ENCODE measurements at places on chromosomes 12 and 14.

GRCh38 chr14:103094406-103095209 lies at the start of gene EXOC3L4:
Gene EXOC3L4 (plus strand): TSS chr14:103094725. CDS start chr14:103100220, 5,495 bp downstream.
- no peak for DNase-seq

- no peak for DNase-seq
Measured at GRCh38 chr14:91221270-91221669, 23.2 kb downstream of the GPR68 start.

GRCh38 chr12:131441638-131442336 lies 269.1 kb upstream of the SFSWAP start:
- no peak for DNase-seq

GRCh38 chr14:40213701-40214100 lies 781.5 kb upstream of the FBXO33 start:
- DNase-seq, result no peak

GRCh38 chr14:101819251-101819990 lies 57.9 kb downstream of the PPP2R5C start:
- DNase-seq, result no peak

GRCh38 chr14:65222440-65222858 lies 120.1 kb upstream of the MAX start:
- DNase-seq, result peak; percentile 73

DNA sequence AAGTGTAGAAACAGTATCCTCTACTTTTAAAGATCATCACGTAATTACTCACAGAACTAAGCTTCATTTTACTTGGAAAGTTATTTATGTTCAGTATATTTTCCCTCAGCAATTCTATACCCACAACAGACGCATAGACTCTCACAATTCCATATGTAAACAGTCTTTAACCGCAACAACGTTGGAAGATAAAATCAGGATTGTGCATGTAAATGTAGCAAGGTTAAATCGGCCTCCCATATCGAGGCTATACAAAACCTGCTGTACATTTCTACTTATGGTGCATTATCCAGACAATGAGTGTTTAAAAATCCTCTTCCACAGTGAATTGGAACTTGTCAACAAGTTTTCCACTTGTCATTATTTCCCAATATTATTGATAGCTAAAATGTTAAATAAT lies 581.1 kb downstream of the SLC16A7 start:
- DNase-seq, result no peak

DNA sequence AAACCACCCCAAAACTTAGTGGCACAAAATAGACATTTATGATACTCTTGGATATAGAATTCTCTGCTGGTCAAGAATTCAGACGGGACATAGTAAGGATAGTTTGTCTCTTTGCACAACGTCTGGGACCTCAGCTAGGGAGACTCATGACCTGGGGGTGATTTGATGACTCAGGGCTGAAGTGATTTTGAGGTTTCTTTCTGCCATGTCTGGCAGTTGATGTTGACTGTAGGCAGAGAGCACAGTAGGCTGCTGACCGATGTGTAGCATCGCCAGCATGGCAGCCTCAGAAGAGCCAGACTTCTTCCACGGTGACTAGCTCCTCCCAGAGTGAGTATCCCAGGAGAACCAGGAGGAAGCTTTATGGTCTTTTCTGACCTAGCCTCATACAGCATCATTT lies 88.9 kb upstream of the FRMD6 start:
- peak; percentile 39 for DNase-seq

DNA sequence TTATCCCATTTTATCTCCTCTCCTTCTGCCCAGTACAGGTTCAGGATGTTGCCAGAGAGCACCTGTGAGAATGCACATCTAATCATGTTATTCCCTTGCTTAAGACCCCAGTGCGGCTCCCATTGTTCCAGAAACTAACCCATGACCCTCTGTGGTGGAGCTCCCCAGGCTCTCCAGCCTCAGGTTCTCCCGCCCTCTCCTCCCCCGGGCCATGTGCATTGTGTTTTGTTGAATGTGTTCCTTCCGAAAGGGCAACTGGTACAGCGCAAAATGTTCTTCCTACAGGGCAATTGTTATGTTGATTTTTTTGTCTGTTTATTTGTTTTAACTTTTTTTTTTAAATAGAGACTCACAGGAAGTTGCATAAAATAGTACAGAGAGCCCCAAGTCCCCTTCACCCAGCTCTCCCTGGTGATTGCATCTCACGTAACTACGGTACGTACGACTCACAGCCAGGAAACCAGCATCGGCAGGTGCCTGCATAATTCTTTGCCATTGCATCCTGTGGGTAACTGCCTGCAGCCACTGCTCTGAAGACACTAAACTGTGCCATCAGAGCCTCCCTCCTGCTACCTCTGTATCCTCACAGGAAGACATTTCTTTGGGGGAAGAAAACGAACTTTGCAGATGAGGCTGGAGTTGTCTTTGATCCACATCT lies 31.2 kb downstream of the TMEM132C start:
- no peak for DNase-seq

DNA sequence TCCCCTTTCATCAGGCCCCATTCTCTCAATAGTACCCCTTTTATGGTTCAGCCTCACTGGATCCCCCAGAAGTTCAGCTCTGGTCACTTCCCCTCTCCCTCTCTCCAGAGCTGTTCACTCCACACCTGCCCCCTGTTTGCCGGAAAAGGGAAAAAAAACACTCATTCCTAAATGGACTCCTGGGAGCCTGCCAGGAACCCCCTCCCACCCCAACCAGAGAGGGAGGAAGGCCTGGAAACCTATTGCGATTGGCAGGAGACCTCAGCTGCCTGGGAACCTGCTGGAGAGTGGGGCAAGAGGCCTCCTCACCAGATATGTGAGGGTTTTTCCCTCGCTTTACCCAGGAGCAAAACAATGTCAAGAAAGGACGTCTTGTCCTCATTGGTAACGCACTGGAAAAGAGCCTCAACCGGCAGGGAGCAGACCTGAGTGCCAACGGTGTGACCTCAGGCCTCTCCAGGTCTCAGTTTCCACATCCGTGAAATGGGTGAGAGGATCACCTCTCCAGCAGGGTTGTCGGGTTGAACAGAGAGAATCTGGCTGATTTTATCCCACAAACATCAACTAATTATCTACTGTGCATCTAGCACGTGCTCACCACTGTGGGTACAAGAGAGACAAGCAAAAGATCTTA lies 4.6 kb downstream of the DTX1 start:
- no peak for DNase-seq

DNA sequence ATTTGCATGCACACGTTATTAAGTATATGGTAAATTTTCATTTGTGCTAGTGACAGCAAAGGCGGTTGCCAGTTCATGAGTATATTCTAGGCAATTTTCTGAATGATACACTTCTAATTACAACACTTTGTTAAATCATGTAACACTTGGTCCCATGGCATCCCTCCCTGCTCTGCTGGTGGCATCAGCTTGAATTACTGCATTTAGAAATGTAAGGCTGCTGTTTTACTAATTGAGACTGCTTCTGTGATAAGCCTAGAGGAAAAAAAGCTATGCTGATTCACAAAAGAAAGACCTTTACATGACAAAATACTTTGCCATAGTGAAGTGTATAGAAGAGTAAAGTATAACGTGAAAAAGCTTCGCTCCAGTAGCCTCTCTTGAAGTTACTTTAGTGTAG lies 636.1 kb downstream of the KCNH5 start:
- no peak for DNase-seq

- no peak for DNase-seq
Measured at GRCh38 chr12:52060498-52061177, 9.1 kb upstream of the ATG101 start.

- DNase-seq, result no peak
Measured at GRCh38 chr14:99028521-99028920, 243.5 kb downstream of the BCL11B start.

DNA sequence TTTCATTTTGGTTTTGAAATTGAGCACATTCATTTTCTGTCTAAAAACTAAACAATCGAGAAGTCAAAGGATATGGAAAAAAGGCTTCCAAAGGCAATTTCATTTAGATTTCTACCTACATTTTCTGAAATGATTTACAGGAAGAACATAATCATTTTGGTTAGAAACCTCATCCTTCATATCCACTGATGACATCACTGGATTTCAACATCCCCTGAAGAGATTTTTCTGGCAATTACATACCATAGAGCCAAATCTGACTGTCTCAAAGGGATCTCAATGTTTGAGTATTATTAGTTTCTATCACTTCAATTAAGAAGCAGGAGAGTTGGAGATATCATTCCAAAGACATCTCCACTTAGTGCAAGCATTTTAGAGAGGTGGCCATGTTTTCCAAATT lies 137.8 kb downstream of the TTC7B start:
- peak; percentile 58 for DNase-seq

GRCh38 chr14:53310412-53310811 lies 157.3 kb upstream of the DDHD1 start:
- DNase-seq, result no peak

GRCh38 chr12:102956738-102957327 lies 641 bp upstream of the ASCL1 start:
- no peak for DNase-seq

GRCh38 chr14:88989911-88990310 lies 165.5 kb downstream of the TTC8 start:
- no peak for DNase-seq

DNA sequence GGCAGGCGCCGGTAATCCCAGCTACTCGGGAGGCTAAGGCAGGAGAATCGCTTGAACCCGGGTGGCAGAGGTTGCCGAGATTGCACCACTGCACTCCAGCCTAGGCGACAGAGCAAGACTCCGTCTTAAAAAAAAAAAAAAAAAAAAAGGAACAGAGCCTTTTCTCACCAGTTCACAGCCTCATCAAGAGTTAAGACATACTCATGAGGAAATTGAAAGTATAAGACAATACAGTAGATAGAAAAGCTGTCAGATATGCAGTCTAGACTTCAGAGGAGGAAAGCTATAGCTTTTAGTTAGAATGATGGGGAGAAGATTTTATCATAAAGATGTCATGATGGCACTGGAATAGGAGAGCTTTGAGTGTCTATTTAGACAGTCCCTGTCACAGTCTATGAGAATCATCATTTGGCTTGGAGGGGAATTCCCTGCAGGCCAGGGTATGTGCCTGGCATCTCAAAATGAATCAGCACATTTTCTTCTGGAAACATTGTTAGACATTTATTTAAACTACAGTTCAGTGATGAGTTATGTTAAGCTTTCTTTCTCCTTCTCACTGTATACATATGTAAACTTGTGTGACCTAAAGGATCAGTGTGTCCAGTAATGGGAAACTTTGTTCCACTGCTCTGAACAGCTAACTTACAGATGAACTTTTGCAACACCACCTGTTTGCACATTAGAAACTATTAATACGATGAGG lies 2.9 kb upstream of the RAB35 start:
- DNase-seq, result peak; percentile 27

DNA sequence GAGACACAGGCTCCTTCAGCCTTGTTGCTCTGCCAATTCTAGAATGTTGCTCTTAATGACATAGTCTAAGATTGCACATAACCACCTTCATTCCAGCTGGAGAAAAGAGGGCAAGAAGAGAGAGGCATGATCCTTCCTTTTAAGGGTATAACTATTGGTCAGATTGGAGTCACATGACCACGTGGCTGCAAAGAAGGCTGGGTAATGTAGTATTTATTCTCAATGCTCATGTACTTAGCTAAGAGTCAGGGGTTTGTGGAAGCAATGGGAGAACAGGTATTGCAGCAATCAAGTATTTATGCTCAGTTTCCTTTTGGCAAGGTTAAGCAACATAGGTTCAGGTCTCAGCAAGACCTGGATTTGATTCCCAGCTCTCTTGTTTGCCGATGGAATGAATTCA lies 298.8 kb upstream of the TBX3 start:
- DNase-seq, result peak; percentile 22

GRCh38 chr14:105120056-105120455 lies 48.5 kb downstream of the JAG2 start:
- DNase-seq, result no peak

GRCh38 chr14:95979339-95980042 lies 59.7 kb upstream of the C14orf132 start:
- no peak for DNase-seq

GRCh38 chr14:91036741-91037469 lies 23.5 kb downstream of the RPS6KA5 start:
- DNase-seq, result no peak

- DNase-seq, result no peak
Measured at GRCh38 chr14:73014105-73014504, 12.8 kb downstream of the ZFYVE1 start.

GRCh38 chr12:54017027-54017788 lies 8.4 kb downstream of the HOXC8 start:
- DNase-seq, result peak; percentile 63

- peak; percentile 36 for DNase-seq
Measured at GRCh38 chr12:2877953-2878732, 1.1 kb downstream of the RHNO1 start.

GRCh38 chr12:228846-229200 lies 14.9 kb upstream of the SLC6A12 start:
- DNase-seq, result no peak

DNA sequence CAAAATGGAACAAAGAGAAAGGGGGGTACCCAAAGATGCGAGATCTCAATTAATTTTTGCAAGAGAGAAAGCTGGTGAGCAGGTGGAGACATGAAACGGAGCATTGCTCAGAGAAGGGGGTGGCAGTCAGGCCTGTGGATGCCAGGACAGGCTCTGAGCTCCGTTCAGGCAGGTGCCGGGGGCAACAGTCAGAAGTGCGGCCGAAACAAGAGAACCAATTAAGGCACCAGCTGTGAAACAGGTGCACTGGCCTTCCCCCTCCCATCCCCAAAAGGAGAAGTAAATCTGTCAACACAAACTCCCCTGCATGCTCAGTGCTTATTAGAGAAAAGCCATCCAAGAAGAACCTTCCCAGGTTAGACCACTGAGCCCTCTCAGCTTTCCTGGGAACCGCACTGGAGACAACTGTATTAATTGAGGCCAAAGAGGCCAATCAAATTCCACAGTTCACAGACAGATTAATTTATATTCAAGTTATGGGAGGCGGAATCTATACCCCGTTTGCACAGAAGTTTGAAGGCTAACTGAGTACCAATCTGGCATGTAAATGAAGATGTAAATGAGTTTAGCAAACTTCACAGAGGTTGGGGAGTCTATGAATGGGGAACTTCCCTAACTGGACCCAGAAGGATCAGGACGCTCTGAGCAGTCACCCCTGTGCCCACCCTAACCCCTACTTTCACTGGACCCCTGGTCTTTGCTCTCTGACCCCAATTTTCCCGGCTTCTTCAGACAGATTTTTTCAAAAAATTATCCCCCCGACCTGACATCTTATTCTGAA lies 20.9 kb downstream of the OAS2 start:
- no peak for DNase-seq

DNA sequence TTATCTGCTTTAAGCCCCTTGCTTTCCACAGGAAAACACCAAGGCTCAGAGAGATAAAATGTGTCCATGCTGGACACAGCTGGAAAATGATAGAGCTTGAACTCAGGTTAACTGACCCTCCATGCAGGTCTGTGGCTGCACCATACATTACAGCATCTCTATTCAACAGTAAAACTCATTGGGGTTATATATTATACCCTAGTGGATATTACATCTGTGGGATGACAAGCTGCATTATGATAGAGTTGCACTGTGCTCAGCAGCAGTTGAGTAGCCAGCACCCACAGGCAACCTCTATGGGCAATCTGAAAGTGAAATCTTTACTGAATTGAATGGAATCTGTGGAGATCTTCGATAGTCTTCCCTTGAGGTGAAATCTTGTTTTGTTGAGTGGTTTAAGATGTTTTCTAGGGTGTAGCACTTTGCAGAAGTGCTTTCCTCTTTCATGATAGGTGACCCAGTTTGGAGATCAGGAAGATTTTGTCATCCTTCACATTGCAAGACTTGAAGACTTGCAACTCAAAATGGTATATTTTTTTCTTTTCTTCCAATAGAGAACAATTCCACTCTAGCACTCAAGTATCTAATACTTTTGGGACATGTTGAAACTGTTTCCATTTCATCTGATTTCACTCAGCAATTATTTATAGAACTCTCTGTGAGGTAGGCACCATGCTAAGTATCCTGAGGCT lies 389.2 kb downstream of the RAD51B start:
- DNase-seq, result no peak
